Pons (tissue), 1 donor: ENCODE measurements at places on chromosomes 3 and 15.
A peak's percentile ranks its signal among the peaks of the same experiment; 100 is the strongest.

GRCh38 chr3:160707187-160707794 lies 30.3 kb downstream of the ARL14 start:
- DNase-seq: peak; percentile 89

GRCh38 chr3:43998836-43999727 lies 242.6 kb upstream of the TOPAZ1 start:
- peak; percentile 67 for DNase-seq

DNA sequence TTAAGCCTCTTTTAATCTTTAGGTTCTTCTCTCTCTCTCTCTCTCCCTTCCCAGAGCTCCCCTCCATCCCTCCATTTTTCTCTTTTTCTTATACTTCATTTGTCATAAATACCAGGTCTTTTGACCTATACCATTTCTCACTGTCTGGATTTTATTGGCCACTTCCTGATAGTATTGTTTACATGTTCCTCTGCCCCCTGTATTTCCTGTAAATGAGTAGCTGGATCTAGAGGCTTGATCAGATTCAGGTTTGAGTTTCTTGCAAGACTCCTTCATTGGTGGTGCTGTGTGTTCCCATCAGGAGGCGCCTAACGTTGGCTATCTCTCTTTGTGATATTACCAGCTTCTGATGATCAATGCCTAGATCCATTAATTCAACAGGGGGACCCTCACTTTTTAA lies 42.2 kb downstream of the DAPK2 start:
- no peak for DNase-seq

DNA sequence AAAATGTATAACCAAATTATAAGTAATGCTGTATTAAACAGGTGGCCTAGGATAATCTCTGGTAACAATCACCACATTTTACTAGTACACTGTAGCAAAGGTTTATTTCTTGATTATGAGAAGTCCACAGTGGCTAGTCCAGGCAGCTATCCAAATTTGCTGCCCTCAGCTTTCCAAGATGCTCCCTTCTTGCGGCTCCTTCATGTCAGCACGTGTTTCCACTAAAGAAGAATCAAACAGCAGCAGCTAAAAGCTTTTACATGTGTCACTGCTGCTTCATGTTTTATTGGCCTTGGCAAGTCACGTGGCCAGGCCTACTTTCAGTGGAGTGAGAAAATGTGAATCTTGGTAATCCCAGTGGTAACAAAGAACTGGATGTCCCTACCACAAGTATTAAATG lies 5.6 kb upstream of the RBMS3 start:
- no peak for DNase-seq

DNA sequence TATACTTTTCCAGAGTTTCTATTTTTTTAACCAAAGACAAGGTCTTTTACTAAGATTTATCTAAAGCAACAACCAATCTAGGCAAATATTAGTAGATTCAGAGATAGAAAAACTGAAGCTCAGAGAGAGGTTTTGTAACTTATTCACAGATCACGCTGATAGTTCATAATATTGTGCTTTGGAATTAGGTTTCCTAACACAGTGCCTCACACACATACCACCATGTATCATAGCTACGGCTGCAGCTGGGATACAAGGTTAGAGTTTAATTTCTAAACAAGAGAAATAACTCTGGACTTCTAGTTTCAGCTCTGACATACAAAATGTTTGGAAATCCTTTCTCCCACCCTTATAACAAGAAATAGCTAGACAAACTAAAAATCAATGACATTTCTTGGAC lies 565.7 kb downstream of the PYDC2 start:
- no peak for DNase-seq

DNA sequence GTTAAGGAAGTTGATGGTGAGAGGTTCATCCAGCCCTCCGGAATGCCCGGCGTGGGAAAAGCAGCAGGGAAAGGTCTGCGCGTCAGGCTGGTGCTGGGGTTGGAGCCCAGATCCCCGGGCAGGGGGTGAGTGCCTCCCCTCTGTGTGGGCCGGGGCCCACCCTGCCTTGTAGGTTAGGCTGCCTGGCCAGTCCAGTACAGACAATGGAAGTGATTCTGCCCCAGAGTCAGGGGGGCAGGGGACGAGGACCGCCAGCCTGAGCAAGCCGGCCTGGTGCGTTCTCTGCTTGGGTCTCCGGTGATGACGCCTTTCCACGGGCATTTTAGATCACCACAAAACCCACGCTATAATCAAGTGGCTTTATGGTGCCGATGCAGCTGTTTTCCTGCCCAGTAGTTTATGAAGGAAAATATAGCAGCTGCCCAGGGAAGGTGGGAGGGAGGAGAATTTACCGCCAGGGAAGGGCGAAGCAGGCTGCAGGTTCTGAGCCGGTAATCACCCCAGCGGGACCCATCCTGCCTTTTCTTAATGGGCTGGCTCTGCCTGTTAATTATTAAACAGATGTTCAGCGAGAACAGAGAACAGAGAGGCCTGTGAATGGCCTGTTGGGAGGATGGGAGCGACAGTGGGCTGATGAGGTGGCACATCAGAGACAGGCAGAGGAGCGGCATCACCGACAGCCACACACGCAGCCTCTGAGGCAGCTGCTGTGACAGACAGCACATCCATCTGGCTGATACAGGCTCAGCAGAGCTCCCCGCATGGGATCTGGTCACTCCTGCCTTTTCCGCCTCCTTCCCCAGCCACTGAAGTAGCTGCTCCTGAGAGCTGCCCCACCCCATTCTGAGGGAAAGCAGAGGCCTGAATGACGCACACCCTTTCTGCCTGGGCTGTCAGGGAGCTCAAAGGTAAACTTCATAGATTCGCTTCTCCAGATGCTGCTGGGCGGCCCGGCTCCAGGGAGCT lies 35.2 kb downstream of the BDH1 start:
- peak; percentile 61 for DNase-seq

- DNase-seq: no peak
Measured at GRCh38 chr3:79405183-79405582, 362.6 kb downstream of the ROBO1 start.

DNA sequence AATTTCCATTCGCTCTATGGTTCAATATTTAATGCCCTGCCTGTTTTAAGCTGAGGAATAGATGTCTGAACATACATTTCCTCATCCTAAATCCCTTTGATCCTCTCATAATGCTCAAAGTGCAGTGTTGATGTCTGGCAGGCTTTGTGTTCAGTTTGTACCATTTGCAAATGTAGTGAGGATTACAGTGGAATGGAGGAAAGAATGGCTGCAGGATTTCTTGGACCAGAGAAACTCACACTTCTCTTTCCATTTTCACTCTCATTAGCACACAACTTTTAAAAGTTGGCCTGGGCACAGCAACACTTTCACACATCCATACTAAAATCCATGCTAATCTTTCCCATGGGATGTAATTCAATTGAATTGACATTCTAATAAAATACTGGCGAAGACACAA lies 28.6 kb upstream of the THRB start:
- no peak for DNase-seq

GRCh38 chr3:100697723-100698285 lies 11.5 kb upstream of the TFG start:
- no peak for DNase-seq

DNA sequence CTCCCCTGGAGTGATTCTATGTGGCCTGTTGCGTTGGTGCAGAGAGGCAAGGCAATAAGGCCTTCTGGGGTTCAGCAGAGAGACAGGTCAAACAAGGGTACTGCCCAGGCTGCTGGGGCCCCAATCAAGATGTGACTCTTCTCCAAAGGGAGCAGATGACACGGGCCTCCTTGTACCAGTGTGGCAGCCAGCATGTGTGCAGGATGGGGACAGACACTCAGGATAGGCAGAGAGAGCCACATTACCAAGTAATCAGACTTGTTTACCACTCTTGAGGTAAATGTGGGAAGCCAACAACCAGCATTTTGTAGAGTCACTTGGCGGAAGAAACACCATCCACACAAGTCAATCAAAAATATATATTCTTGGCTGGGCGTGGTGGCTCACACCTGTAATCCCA lies 95.3 kb upstream of the DLG1 start:
- no peak for DNase-seq

DNA sequence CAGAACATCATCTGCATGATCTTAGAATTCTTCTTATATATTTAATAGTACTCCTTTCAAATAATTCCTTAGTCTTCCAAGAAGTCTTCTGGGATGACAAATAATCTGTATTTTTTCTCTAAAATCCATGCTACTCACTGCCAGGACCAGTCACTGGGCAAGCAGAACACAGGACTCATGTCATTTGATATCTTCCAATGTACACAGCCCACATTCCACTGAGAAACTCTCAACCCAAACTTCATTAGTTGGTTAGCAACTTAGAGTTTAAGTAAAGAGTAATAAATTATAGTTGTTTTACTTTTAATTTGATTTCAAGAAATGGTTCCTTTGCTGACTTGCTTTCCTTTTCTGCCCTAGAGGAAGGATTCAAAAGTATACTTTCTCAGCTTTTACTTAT lies 317.0 kb downstream of the VGLL3 start:
- DNase-seq: no peak

DNA sequence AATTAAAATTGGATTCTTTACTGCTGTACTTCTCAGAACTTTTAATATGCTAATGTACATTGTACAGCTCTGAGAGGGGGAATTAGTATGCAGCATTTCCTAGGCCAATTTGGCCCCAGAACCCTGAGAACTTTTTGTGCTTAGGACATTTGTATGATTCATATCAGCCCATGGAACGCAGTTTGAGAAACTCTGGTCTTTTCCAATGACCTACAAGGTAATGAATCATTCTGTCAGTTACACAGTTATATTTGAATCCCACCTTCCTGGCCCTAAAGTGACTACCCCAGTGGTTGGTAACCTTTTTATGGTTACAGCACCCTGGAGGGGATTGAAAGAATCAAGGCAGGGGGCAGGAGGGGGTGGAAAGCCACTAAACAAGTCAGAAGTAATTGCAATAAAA lies 25.6 kb upstream of the KBTBD12 start:
- DNase-seq: no peak

DNA sequence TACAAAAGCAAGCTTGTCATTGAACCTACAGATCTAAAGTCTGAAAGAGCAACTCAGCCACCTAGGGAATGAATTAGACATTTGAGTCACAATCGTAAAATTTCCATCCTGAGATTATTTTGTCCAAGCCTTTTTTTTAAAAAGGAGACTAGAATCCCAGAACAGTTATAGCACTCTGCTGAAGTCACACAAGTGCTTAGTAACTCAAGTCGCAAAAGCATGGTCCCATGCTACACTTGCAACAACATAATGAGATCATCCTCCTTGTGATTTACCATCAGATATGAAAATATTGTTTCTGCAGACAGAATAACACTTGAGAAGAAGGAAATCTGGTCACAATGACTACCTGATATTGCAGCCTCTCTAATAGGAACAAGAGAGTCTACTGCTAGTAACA lies 106.7 kb downstream of the ZIC4 start:
- DNase-seq: no peak

DNA sequence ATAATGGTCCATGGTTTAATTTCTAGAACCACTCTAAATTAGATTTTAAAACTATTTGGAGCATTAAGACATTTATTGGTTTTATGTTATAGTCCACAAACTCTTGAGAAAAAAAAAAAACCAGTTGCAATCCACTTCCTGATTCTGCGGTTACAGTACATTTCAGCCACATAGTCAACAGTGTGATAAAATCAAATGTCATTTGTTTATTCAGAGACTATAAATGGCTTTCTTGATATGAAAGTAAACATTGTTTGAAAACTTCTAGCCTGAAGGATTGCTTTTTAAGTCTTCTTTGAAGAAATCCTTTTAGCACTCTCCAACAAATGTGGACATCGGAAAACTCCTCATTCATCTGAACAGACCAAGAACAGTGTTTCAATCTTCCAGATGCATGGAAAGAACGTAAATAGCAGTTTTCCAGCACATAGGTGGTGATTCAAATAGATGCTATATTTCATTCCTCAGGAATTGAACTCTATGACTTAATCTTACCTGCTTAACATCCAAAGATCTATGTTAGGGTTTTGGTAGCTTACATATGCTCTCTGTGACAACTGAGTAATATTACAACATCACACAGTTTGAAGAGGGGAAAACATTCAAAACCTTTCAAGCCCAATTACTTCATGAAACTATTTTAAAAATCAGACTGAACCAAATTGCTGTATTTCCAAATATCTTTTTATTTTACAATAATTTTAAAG lies 87.8 kb upstream of the UBE2E2 start:
- DNase-seq: no peak

DNA sequence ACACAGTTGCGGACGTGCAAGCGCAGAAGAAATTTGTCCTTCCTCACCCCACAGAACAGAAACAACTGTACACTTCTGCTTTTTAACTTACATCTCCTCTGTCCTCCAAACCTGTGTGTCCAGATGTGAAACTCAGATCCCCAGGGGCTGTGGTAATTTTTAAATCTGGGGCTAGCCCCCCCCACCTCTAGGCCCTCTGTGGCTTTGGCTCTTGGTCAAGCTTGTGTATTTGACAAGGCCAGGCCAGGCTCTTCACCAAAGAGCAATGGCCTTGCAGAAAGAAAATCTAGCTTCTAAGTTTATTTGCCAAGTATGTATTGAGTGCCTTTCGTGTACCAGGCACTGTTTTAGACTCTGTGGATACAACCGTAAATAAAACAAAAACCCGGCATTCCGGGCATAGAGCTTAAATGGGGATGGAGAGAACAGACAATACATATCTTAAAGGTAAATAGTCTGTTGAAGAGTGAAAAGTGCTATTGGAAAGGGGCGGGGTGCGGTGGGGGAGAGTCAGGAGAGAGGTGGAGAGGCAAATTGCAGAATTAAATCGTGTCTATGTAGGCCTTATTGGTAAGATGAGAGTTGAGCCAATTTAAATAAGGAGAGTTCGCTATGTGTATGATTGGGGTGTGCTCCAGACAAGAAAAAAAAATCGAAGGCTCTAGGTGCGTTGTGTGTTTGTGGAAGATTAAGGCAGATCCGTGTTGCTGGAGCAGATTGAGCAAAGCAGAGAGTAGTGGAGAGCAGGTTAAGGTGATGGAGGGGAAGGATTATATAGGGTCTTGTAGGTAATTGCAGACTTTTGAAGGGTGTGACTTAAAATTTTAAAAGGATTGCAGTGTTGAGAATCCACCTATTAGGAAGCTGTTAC lies 781 bp upstream of the DPH6 start:
- DNase-seq: no peak

DNA sequence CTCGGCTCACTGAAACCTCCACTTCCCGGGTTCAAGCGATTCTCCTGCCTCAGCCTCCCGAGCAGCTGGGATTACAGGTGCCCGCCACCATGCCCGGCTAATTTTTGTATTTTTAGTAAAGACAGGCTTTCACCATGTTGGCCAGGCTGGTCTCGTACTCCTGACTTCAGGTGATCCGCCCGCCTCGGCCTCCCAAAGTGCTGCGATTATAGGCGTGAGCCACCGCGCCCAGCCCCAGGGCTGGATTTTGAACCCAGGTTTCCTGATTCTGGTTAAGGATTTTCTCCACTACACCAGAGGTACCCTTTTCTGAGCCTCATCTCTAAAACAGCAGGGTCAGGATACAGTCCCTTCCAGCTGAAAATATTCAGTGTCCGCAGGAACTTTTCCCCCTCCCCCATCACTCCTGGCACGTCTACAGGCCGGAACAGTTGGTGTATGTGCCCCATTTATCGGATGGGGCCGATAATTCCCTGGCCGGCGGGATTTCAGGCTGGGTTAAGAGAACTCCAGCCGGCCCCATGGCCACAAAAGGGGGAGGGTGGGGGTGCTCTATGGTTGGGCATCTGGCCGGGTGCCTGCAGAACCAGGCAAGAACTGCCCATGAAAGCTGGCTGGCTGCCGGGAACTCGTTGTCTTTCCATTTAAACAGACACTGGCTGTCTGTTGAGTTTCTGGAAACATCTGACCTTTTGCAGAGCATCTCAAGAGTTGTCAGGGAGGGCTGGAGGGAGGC lies 26.8 kb upstream of the SEMA4B start:
- peak; percentile 96 for DNase-seq

GRCh38 chr3:87997298-87997697 lies 61.5 kb downstream of the CGGBP1 start:
- DNase-seq: no peak
